ENCODE measurements at places on chromosomes 11 and 22.
A peak's percentile ranks its signal among the peaks of the same experiment; 100 is the strongest.

GRCh38 chr22:17578136-17578754 is 14.9 kb downstream of the SLC25A18 start:
- no peak for DNase-seq

- no peak for DNase-seq
These were observed 50.9 kb downstream of the TRIOBP start for GRCh38 chr22:37747715-37748100.

- DNase-seq = no peak
These were observed 2.0 kb downstream of the ATXN10 start for GRCh38 chr22:45673482-45674175.

DNA sequence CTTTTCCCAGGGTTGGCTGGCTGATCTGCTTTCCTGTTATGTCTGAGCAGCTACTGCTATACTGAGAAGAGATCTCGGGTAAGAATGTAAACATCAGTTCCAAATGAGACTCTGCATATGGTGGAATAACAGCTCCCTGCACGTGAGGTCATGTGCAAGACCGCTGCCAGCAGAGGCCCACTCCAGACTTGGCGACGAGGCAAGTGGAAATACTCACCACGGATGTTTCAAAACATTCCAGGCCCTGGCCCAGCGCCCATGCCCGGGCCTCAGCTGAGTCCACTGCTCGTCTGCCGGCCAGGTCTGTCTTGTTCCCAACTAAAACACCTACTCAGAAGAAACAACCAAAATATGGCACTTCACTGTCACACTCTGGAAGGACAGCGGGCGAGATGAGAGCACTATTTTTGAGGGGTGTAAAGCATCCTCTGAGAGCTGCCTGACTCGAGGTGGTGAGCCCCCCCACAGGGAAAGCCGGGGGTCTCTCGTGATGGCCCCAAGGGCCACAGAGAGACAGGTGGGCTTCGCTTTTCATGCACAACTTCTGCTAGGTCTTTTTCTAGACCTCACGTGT is 13.1 kb downstream of the IFT27 start:
- DNase-seq = peak; percentile 68

- DNase-seq = no peak
These were observed 3.4 kb upstream of the TAB1 start for GRCh38 chr22:39395936-39396796.

DNA sequence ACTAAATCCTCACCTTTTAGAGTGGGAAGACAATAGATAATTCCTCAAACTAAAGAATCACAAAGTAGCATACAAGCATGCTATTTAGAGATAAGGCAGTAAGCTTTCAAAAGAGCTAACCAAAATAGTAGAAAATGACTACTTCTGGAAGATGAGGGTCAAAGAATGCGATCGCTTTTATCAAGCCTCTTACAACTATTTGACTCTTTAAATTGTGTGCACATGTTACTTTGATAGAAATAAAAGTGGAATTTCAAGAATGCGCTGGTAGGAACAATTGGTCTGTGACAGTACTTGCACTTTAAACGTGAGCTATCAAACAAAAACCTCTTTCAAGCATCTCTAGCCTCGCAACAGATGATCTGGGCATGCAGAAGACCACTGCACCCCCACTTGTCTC is 97.3 kb downstream of the COMMD9 start:
- DNase-seq = no peak

DNA sequence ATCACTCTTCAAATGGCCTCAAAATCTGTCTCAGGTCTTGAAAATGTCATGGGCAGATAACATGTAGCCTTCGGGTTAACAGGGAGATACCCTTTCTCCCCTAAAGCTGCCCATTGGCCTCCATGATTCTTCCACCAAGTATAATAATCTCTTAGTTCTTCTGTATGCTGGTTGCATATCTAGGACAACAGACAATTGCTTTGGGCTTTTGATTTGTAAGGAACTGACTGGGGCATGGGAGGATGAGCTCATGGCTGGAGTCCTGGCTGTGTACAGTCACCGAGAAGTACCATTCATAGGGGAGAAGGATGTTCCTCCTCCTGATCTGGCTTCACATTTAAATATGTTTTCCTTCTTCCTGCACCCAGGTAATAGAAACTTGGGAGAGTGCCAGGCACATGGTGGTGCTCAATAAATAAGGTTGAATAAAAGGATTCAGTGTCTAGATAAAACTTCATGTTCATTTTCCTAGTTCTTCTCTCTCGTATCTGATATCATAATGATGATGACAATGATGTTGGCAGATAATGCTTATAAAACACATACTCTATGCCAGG is 2.8 kb upstream of the AMPD3 start:
- DNase-seq = no peak

- no peak for DNase-seq
These were observed 229.0 kb upstream of the ZC3H12C start for GRCh38 chr11:109864151-109864661.

GRCh38 chr11:68767672-68768071 is 16.4 kb upstream of the TESMIN start:
- DNase-seq = no peak
